Kidney tubule cell (primary cell): ENCODE measurements at places on chromosomes 13 and 19.

DNA sequence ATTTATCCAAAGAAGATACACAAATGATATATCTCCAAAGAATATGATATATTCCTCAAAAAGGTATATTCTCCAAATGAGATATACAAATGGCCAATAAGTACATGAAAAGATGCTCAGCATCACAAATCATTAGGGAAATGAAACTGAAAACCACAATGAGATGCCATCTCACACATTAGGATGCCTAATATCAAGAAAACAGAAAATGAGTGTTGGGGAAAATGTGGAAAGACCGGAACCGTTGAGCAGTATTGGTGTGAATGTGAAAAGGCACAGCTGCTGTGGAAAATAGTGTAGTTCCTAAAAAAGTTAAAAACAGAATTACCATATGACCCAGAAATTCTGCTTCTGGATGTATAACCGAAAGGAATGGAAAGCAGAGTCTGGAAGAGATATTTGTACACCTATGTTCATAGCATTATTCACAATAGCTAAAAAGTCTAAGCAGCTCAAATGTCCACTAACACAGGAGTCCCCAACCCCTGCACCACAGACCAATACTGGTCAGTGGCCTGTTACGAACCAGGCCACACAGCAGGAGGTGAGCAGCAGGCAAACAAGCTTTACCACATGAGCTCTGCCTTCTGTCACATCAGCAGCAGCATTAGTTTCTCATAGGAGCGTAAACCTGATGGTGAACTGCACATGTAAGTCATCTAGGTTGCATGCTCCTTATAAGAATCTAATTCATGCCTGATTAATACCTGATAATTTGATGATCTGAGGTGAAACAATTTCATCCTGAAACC is 291.9 kb downstream of the PCDH20 start:
- no peak for DNase-seq

- DNase-seq = peak; percentile 76
These were observed 9.7 kb upstream of the ILF3 start for GRCh38 chr19:10644260-10645007.

- DNase-seq = no peak
These were observed 482 bp downstream of the ARHGAP45 start for GRCh38 chr19:1067341-1067957.

GRCh38 chr19:33241530-33242101 is 16.0 kb upstream of the SLC7A10 start:
- DNase-seq = no peak

DNA sequence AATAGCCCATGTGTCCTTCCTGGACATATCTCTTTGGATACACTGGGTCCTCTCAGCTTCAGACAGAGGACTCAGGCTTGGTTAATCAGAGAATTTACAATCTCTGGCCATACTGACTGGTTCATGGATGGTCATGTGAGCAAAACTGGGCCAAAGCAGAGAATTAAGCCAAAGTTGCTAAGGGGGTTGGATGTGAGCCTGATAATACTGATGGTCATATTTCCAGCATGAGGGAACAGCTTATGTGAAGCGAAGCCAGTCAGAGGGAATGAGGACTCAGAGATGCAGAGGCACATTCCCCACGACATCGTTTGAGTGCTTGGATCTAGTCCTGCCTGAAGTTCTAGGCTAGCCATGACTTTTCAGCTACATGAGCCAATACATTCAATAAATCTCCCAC is 22.0 kb upstream of the LRRC4B start:
- no peak for DNase-seq

DNA sequence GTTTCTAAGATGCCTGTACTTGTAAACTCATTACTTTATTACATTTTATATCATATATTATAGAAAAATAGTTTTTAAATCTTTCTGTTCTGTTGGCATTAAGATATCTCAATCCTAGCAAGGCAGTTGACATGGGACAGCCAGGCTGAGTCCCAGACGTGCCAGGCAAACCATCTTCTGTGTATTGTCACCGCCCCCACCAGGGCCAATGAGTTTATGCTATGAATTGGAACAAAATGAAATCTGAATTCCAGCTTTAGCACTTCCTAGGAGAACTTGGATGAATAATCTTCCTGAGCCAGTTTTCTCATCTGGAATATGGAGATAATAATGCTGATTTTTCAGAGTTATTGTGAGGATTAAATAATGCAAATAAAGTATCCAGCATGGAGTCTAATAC is 79.9 kb upstream of the GSX1 start:
- DNase-seq = peak; percentile 16

DNA sequence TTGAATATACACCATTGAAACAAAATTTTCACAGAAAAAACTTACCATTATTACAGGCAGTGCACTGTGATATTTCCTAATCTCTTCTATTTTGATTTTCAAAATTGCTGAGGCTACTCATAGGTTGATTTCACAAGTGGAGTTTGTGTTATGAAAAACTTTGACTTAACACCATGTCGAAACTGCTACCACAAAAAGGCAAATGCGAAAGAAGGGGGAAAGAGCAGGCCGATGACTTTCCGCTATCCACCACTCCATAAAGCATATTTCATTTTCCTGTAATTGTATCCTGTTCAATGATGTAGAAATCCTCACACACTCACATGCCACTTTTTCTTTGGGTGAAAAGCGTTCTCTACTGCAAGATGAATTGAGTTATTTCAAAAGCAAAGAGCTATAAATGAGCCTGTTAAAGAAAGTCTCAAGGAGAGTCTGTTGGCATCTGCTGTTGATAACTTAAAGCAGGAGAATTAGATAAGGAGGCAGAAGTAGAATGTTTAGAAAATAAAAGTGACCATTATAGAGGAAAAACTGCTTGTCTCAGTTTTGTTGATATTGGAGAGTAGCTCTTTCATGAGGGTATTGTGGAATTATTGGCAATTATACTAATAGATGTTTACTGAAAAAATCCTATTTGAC is 18.8 kb downstream of the KL start:
- DNase-seq = no peak

DNA sequence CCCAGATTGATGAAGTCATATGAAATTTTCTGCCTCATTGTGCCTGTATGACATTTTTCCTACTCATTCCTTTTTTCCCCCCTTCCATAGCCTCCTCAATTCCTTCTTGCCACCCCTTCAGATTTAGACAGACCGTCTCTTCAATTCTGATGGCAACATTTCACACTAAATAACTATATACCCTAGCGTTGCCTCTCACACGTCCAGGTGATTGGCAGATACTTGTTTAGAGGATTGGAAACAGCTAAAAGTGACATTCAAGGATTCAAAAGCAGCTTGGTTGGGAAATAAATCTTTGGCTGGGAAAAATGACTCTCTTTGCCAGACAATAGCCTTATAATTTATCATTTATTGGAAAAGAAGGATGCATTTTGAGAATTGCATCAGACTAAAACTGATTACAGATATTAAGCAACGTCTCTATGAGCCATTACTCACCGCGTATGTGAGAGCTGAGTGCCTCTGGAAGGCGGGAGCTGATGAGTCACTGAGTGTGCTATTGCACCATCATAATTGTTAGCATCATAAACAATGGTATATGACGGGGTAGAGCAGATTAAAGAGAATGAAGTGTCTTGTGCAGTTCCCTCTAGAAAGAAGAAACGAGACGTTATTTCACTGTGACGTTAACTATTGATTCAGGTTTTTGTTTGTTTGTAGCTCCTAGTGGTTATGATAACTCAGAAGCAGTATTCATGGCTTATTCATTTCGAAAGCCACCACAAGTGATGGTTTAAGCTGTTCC is 61.1 kb upstream of the FAM216B start:
- peak; percentile 39 for DNase-seq

GRCh38 chr13:33917190-33917589 is 99.2 kb downstream of the RFC3 start:
- DNase-seq = no peak

DNA sequence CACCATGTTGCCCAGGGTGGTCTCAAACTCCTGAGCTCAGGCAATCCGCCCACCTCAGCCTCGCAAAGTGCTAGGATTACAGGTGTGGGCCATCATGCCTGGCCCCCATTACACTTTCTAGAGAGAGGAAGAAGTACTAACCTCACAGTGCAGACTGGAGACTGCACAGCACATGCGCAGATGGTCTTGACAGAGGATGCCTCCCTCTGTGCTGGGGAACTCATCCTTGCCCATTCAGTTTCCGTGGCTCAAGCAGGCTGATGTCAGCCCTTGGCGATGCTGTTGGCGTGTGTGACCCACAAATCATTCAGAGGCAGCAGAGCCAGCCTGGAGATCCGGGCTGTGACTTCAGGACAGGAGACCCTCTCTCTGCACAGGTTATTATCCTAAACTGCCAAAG is 14.6 kb upstream of the FFAR2 start:
- DNase-seq = peak; percentile 11

DNA sequence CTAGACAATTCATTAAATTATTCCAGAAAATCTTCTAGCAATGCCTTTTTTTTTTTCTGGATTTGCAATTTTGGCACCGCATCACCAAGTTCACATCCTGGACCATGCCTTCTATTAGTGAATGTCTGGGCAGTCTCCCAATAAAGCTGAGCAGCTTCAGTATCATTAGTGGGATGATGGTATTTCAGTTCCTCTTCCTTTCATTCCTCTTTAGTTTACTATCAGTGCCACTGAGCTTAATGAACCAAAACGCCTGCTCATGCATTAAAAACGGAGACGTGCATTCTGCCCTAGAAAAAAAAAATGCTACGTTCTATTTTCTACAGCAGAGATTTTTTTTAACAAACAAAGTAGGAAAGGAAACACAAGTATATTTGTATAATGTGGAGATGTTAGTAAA is 343.0 kb downstream of the PCDH9 start:
- DNase-seq = peak; percentile 64

DNA sequence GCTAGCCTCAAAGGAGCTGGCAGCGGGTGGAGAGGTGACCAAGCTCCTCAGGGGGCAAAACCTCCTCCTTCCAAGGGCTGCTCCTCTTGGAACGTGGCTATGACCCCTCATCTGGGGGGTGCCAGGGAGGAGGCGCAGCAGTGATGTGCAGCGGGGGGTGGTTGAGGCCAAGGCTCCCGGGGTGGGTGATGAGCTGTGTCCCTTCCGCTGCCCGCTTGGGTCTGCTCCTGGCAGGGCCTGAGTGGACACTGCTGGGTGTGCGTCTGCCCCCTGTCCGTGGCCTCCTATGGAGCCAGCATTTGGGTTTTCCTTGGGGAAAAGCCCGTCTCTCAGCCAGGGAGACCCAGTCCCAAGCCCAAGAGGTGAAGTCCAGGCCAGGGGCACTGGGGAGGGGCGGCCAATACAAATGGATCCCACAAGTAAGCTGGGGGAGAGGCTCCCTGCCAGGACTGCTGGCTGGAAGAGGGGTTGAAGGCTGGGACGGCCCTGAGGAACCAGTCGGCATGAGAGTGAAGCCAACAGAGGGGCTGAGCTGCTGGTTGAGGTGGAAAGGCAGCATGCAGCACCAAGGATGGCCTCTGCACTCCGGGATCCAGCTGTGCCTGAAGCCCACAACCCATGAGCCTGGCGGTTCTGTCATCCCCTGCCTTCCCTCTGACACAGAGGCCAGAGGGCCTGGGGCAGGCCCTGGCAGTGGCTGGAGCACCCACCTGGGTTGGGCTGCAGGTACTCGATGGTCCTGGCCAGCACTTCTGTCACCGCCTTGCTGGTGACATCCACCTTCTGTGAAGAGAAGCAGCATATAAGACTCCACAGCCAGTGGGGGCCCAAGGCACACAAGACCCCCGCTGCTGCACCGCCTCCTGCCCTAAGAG is 22.7 kb downstream of the MPND start:
- no peak for DNase-seq

GRCh38 chr13:102289606-102290005 is 112.2 kb downstream of the FGF14 start:
- peak; percentile 7 for DNase-seq

GRCh38 chr13:48400850-48401291 is 12.0 kb downstream of the LPAR6 start:
- peak; percentile 56 for DNase-seq

DNA sequence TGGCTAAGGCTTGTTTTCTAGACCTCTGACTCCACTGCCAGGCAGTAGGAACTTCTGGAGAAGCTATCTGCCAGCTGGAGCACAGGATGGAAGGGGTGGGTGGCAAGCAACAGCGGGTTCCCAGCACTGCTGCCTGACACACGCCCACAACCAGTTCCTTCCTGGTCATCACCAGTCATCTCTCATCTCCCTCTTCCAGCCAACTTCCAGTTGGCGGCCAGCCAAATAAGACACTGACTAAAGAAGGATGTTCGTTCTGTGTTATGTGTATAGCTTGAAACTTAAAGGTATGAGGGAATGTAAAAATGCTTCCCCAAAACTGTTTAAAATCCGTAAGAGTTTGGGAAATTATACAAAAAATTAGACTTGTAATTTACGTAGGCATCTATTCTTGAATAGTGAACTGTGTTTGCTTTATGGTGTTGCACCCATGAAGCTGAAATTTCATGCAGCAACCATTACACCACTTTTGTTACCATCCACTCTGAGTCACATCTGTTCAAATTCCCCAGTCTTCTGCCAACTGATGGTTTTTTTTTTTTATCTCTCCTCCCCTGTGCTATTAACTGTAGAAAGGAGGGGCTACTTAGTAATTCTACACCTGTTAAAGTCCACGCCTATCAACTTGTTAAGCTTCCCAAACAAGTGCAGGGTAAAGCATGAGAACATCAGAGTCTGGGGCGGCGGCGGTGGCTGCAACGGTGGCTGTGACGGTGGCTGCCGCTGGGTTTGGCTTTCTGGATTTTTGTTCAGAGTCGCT is 86.2 kb upstream of the FRY start:
- DNase-seq = peak; percentile 91

- DNase-seq = no peak
These were observed 46.8 kb upstream of the CYP2A7 start for GRCh38 chr19:40928850-40929249.

- DNase-seq = no peak
These were observed 543.3 kb upstream of the SPRY2 start for GRCh38 chr13:80884056-80884785.

DNA sequence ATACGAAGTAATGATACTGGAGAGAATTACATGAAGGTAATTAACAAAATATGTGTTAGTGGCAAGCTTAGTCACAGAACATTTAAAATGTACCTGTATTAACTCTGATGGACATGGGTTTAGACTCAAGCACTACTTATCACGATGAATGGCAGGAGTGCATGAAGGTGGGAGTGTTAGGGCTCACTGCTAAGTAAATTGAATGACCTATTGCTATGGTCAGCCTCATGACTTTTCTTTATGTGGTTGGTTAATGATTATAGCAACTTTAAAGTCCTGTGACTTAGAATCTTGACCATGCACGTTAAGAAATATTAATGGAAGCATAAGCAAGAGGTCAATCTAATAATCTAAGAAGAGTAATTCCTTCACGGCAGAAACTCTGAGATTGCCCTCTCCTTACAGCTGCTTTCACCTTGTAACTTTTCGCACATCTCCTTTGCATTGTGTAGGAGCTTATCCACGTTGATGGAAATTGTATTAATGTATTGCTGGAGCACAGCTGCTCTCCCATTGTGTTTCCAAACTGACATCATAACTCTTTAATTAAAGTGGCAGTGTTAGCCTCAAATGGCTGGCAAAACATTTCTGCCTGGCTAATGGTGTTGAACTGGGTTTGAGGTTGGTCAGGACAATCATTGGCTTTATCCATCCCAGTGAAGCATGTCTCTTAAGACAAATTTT is 114.5 kb downstream of the RXFP2 start:
- peak; percentile 11 for DNase-seq
